ENCODE measurements at places on chromosomes 3 and 15.

- no peak for DNase-seq
Measured at GRCh38 chr3:53234130-53234840, 21.5 kb downstream of the TKT start.

DNA sequence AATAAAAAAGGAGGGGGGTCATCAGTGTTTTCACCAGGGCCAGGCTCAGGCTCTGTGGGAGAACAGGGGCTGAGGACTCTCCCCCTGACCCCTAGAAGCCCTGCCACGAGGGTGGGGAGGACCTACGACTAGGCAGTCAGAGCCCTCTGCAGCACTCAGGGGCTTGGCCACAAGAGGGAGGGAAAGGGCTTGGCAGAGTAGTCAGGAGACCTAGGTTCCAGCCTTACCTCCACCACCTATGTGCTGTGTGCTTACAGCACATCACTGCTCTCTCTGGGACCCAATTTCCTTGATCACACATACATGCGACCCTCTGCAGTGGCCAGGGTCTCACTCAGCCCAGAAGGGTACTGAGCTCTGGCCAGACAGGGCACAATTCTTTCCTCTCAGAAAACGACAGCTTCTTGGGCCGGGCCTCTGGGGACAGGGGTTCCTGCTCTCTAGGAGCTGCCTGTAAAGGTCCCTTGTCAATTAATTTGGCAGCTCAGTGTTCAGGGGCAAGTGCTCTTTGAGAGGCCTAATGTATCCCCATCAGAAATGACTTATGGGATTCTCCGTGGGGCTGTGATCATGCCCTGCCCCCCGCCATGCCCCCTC, 16.4 kb upstream of the SKIC8 start:
- DNase-seq, result no peak

DNA sequence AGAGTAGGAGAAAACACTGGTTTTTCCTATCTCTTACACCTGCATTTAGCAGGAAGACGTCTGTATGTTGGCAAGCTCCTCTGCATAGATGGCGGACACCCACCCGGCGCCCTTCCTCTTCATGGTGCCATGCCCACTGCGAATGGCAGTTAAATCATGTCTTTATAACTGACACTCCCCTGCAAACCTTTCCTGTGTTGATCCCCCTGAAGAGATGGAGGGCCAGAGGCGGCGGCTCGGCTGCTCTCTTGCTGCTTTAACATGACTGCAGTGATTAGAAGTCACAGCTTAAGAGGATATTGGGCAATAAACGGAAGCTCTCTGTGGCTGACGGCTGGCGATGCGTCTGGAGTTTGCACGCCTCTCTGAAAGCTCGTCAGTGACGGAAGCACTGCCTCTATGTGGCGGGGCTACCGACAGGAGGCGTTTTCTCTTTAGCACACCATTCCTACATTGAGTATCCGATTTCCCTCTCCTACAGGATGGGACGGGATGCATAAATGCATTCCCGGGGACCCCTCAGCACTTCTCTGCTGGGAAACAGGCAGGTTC, 25.5 kb upstream of the SNRPA1 start:
- no peak for DNase-seq

DNA sequence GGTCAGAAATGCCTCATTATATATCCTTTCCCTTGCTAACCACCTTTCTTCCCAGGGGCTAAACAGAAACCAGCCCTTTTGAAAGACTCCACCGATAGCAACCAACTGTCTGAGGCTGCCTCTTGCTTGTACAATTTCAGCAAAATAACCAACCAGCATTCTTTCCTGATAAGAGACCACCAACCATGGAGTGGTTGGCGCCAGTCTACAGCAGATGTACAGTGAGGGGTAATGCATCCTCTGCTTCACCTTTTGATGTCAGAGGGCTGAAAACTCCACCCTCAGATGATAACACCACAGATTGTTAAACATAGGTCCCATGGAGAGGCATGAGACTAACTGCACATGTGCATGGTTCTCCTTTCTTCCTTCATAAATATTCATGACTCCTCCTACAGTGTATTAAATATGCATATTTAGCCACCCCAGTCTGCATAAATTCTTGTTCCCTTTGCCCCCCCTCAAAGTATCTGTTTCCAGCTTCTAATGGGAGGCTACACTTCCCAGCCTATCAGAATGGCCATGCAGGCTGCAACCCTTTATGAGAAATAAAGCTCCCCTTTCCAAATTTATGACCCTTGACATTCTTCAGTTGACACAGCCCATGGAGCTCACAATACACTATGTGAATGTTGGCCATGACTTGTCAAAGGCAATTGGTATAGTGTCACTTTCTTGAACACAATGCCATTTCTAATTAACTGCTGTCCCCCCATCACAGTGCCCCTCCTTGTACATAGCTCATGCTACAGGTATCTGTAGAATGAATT, 48.3 kb downstream of the GABRB3 start:
- no peak for DNase-seq

DNA sequence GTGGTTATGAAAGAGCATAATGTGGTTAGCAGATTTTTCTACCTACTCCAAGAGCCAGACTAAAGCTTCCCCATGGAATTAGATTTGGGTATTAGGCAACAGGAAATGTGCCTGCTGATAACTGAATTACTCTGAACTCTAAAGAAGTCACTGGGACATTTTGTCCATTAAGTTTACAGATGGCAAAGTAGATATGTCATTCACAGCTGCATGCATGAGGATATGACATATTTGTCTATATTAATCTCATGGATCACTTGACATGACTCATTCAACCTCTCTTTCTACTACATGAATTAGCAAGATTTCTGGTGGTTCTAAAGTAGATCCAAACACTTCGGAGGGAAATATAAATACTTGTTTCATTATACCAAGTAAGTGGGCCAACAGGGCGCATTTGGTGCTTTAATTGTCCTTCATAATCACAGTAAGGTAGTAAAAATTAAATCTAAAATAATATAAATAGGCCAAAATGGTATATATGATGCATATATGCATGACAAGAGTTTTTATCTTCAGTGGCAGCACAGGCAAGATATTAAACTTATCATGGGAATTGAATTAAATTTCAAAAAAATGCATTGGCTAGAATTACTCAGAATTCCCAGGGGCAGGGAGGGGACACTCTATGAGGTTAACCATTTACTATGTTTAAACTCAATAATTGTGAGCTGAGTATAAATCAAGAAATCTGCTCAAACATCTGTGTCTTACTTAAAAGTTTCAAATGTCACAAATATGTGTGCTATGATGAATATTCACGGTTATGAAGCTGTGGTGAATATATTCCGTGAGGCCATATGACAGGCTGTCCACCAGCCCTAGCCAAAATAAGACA, 365.3 kb upstream of the KCNMB2 start:
- peak; percentile 87 for DNase-seq

DNA sequence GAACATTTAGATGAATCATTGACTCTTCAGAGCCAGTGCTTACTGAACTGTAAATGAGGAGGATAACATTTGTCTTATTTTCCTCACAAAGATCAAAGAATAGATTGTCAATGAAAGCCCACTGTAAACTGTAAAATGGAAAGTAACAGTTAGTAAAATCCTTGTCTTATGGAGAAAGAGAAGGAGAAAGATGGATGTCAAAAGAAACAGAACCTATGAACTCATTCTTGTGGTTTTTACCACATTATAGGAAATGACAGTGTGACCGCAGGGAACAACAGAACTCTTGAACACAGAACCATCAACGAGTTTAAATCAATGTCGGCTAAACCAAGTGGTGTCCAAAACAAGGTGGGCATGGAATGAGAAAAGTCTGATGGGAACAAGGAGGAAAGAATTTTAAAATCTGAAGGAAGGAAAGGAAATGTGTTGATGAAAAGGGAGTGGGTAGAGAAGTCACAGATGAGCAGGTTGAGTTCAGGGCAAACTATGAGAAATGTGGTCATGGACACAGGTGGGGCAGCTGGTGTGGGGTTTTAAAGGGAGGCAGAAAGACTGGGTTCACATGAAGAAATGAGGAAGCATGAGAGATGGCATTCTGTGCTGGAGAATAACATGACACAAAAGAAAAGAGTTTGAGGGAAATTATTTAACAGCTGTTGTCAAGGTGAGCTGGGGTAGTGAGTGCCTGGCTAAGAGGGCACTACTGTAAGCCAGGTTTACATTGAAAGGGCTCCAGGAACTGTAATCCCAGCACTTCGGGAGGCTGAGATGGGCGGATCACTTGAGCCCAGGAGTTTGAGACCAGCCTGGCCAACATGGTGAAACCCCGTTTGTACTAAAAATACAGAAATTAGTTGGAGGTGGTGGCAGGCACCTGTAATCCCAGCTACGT, 42.4 kb upstream of the ETV5 start:
- DNase-seq, result no peak

GRCh38 chr3:64848127-64848800, 160.5 kb upstream of the ADAMTS9 start:
- DNase-seq, result no peak

- no peak for DNase-seq
Measured at GRCh38 chr3:120449701-120450599, 842 bp downstream of the FSTL1 start.

DNA sequence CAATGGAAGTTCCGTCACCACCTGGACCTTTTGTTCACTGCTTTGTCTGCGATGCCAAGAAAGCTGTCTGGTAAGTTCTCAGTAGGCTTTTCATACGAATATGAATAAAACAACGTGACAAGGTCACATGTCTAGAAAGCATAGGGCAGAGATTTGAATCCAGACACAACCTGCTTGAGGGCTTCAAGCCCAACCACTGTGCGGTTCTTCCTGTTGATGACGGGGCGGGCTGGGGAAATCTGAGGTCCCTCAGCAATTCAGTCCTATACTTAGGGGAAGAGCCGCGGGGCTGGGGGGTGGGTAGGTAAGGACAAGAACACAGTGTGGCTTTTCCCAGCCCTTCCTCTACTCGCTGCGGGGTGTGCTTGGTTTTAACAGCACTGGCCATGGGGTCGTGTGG, 32.4 kb upstream of the SMAD3 start:
- no peak for DNase-seq

- no peak for DNase-seq
Measured at GRCh38 chr15:41559239-41559782, 299 bp downstream of the TYRO3 start.

- no peak for DNase-seq
Measured at GRCh38 chr15:60923925-60924324, 305.2 kb downstream of the RORA start.

DNA sequence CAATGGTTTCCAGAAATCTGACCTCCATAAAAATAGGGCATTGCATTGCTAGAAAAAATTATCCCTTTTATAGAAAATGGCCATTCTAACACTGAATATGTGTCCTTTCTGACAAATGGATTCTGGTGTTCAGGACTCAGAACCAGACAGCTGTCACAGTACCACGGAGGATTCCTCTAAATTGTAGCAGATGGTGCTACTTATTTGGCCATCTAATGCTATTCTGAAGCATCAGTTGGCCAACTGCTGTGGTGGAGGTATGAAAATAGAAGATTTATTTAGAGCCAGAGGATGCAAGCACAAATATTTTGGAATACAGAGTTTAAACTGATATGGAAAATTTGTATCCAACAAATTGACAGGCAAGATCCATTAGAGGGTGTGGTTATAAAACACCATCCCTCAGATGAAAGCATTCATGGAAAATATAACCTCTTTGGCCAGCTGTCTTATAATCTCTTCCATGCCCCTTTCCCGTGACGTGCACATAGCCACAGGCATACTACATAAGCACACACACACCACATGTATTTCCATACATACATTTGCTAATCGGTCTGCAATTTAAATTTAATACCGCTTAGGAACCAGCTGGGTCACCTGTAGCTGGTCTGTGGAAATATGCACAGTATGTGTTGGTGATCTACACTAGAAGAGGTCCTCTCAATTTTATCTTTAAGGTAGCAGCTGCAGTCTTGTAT, 302.7 kb upstream of the KCNMB2 start:
- DNase-seq, result no peak

GRCh38 chr15:70519004-70519365, 244.4 kb downstream of the UACA start:
- no peak for DNase-seq

- no peak for DNase-seq
Measured at GRCh38 chr3:48184299-48184698, 3.9 kb downstream of the CDC25A start.

DNA sequence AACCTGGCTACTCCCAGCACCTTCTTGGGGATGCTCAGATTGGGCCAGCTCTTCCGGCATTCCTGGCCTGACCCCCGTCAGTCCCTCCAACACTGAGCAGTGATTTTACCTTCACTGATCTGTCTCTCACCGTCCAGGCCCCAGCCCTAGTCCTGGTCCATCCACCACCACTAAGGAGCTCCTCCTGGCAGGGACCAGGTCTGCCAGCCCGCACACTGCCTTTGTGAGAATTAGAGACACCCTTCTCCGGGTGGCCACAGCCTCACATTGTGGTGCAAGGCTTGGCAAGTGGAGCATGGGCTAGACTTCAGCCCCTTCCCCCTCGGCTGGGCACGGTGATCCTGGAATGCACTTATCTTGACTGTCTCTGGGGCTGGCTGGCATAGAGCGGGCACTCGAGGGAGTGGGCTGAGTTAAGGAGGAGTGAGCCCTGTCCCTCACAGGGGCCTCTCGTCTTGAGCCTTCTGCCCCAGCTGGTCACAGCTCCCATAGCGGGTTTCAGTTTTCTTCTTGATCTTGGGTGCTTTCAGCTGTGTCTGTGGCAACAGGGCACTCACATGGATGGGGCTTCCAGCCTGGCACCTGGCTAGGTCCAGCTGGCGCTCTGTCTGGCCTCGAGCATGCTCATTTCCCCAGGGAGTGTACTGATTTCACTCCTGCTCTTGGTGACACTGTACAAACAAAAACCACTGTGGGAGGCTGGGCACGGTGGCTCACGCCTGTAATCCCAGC, 53.9 kb downstream of the LINGO1 start:
- DNase-seq, result no peak

GRCh38 chr15:56082263-56082761, 88.9 kb upstream of the NEDD4 start:
- DNase-seq, result no peak

DNA sequence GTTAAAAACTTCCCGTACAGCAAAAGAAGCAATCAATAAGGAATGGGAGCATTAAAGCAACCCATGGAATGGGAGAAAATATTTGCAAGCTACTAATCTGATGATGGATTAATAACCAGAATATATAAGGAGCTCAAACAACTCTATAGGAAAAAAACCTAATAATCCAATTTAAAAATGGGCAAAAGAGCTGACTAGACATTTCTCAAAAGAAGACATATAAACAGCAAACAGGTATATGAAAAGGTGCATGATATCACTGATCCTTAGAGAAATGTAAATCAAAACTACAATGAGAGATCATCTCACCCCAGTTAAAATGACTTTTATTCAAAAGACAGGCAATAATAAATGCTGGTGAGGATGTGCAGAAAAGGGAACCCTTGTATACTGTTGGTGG, 52.7 kb upstream of the POU1F1 start:
- DNase-seq, result no peak

- no peak for DNase-seq
Measured at GRCh38 chr3:45670436-45670835, 18.8 kb upstream of the SACM1L start.

GRCh38 chr3:195448205-195448875, 5.5 kb upstream of the ACAP2 start:
- DNase-seq, result no peak

GRCh38 chr15:67601073-67601472, 58.6 kb downstream of the MAP2K5 start:
- DNase-seq, result peak; percentile 5

All from HS-5 (cell line).